ENCODE measurements at places on chromosomes 1 and 21.

DNA sequence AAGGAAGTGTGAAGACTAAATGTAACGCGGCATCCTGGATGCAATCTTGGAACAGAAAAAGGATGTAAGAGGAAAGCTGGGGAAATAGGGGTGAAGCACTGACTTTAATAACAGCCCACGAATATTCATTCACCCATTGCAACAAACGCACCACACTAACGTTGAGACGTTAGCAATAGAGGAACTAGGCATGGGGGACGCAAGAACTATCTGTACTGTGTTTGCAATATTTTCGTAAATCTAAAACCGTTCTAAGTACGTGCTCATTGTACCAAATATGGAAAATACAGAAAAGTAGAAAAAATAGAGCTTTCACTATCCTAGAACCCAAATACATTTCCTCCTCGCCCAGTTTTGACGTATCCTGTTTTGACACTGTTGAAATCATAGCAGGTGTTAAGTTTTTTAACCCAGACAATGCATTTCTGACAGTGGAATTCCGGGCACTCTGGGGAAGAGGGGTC is 3.9 kb downstream of the LAPTM5 start:
- DNase-seq, result no peak

DNA sequence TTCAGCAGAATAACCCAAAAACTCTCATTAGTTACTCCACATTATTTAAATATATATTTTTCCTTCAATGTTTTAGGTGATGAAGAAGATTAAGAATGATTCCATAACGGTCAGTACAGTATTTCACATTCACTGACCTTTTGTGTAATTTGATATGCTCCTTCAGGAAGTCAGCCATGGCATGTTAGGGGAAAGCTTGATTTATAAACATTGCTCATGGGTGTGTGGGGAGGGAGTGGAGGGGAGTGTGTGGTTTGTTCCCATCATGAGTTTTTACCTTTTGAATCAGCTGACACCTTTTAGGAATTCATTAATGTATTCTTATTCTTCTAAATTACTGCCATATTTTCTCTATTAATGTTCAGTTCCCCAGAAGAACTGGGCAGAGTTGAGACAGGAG is 240.2 kb downstream of the ATG4C start:
- DNase-seq, result no peak

DNA sequence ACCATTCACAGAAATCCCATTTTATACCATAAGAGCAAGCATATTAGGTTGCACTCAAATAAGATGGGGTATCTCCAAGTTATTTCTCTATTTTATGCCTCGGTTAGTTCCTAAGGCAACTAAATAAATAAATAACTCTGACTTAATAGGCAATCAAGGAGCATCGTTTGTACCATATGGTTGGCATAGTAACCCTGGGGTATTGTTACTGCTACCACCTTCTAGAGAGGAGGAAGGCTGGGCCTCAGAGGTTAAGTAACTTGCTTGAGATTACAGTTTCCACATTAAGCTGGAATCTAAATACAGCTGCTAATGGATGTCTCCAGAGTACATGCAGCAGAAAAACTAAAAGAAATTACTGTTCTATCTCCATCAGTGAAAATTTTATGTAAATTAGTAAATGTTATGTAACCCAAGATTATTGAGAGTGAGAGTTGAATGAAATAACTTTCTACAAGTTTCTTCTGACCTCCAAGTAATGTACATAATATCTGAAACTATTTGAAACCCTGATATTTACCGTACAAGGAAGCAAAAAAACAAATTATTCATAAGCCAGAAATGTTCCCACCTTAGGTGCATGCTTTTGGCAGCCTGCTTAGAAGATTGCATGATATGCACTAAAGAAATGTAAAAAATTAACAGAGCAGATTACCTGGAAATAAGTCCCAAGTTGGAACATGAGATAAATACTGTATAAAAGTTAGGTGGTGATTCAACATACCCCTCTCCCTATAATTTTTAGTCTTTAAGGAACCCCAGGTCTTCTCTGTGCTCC is 127.0 kb downstream of the CRB1 start:
- no peak for DNase-seq

GRCh38 chr21:41611966-41612606 is 104.1 kb upstream of the TMPRSS2 start:
- peak; percentile 13 for DNase-seq

DNA sequence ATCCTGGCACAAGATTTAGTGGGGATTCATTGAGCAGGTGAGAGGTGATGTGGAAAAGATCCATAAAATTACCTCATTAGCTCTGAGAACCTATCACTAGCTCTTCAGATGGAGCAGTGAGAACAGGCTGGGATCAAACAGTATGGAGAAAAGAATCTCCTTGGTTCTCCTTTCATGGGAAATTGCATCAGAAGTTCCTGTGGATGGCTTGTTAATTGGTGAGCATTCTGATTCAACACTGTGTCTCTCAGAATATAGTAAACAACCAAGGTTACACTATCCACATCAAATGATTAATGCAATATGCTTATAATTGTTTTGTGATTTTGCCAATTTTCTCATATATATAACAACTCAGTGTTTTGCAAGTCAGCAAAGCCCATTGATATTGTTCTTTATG is 8.3 kb upstream of the CD55 start:
- no peak for DNase-seq

- DNase-seq, result no peak
These were observed 29.0 kb upstream of the ARID1A start for GRCh38 chr1:26666855-26667254.

- DNase-seq, result no peak
These were observed at the start of the genes PLA2G2C and UBXN10 for GRCh38 chr1:20185834-20186782. Gene PLA2G2C, minus strand, starts transcription at chr1:20186518. Its CDS starts 9,155 bp downstream, at chr1:20177363. Gene UBXN10, plus strand, starts transcription at chr1:20186096. Its CDS starts 4,466 bp downstream, at chr1:20190562.

- no peak for DNase-seq
These were observed 252.3 kb upstream of the FGGY start for GRCh38 chr1:59044535-59045121.

DNA sequence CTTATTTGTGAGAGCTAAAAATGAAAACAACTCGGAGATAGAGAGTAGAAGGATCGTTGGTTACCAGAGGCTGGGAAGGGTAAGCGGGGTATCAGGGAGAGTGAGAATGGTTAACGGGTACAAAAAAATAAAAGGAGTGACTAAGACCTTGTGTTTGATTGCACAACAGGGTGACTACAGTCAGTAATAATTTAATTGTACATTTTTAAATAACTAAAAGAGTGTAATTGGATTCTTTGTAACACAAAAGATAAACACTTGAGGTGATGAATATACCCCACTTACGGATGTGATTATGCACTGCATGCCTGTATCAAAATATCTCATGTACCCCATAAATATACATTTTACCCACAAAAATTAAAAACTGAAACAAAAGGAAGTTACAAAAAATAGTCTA is 29.4 kb downstream of the FOXJ3 start:
- no peak for DNase-seq

DNA sequence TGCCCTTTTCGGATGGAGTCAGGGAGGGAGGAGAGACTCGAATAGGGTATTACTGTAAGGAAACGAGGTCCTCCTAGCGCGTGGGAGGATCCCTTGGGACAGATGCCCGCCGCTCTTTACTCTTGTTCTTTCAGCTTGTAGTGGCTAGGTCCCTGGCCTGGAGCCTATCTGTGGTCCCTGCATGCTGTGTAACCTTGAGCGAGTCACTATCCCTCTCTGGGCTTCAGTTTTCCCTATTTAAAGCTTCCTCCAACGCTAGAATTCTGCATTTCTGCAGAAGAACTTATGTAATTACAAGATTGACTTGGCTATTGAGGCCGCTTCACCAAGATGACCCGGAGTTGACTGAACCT is 744 bp downstream of the MIER1 start:
- DNase-seq, result no peak

DNA sequence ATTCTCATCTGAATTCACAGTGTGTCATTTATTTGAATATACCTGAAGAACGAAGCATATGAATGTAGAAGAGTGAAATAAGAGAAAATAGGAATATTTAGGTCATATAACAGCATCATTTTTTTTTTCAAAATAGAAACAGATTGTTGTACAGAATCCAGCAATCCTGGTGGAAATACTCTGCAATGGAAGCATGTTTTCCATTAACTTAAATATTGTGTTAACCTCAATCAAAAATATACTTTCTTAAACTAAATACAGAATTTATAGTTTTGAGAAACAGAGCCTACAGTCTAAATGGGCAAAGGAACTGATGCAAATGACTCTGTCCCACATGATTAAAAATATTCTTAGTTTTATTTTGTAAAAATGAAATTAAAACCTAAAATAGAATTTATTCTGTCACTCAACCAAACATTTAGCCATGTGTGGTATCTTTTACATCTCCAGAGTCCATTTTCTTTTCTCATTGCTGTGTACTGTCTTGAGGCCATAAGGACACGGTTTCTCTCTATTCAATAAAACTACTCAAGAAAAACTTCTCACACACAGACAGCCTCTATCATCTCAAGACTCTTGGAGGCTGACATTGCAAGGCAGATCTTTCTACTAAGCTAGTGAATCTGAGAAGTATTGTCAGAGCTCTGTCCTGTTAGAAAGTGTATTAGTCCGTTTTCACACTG is 322.6 kb downstream of the LTN1 start:
- DNase-seq, result no peak

- peak; percentile 94 for DNase-seq
These were observed 126.7 kb downstream of the NR5A2 start for GRCh38 chr1:200154069-200154767.

DNA sequence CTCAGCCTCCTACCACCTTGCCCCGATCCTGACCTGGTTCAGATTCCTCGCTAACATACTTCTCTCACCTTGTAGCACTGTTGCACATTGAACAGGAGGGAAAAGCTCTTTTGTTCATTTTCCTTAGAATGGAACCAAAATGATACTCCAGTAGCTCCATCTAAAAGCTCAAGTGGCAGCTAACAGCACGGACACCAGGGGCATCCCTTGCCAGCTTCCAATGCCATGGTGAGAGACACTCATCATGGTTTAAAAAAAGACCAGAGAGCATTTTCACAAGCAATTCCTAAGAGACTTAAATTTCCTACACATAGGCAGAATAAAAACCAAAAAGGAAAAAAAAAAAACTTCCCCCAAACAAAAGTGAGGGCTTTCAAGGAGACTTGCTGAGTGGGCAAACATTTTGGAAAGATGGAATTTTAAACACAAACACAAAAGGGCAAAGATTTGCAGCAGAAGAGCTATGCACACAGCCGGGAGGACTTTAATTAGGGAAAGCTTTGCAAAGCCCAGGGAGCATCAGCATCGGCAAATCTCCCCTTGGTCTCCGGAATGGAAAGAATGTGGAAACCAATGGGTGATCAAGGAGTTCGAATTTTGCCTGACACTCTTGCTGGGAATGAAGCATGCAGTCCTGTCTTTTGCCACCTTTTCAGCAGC is 84.3 kb downstream of the CAPZB start:
- DNase-seq, result no peak

GRCh38 chr1:3349161-3349967 is 105.1 kb upstream of the ARHGEF16 start:
- no peak for DNase-seq

All from dermis blood vessel endothelial cell (primary cell).